ENCODE measurements at places on chromosomes 2 and 18.

GRCh38 chr2:47295131-47295980 is 107.6 kb upstream of the MSH2 start:
- DNase-seq, result no peak

DNA sequence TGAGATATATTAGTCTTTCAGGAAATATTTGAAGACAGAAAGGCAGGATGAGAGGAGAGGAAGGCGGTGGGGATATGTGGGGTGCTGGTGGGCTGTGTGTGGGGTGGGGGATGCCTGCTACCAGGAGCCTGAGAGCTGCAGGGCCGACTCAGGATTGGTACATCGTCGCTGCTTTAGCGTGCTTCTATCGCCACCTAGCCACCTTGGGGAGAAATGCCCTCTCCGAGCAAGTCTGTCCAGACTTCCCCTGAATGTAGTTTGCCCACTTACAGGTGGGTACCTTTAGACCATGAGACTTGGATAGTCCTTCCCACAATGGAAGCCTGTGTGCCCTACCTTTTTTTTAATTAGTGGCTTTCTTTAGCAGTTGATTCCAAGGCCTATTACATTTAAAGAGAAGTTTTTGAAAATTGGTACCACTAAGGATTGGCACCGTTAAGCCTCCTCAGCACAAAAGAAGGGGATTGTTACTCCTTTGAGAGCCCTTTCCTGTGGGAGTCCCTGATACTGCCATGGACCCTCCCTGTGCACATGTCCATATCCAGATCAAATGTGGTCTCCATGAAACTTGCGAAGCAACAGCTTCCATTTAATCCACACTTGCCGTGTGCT is 114.1 kb upstream of the NDUFV2 start:
- DNase-seq, result peak; percentile 59

DNA sequence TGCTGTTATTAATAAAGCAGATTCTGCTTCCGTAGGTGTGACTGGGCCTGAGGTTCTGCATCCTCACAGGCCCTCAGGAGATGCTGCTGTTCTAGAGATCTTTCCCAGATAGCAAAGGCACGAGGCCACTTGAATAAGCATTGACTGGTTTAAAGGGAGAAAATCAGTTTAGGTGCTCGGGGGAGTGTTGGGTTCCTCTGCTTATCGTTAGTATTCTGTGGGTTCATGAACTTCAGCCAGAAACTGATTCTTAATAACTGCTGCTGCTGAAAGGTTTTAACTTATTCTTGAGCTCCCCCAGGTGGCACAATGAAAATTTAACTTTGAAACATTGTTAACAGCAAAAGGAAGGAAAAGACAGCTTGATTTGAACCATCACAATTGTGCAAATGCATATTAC is 56.9 kb downstream of the ITGA6 start:
- peak; percentile 34 for DNase-seq

- no peak for DNase-seq
These were observed 40.4 kb upstream of the SMAD2 start for GRCh38 chr18:47970664-47971531.

- no peak for DNase-seq
These were observed 1030.2 kb downstream of the TMEM182 start for GRCh38 chr2:103792042-103792441.

- no peak for DNase-seq
These were observed 62.1 kb downstream of the PRKCE start for GRCh38 chr2:45713591-45713990.

- peak; percentile 74 for DNase-seq
These were observed 6.5 kb upstream of the CYBRD1 start for GRCh38 chr2:171515672-171516298.

DNA sequence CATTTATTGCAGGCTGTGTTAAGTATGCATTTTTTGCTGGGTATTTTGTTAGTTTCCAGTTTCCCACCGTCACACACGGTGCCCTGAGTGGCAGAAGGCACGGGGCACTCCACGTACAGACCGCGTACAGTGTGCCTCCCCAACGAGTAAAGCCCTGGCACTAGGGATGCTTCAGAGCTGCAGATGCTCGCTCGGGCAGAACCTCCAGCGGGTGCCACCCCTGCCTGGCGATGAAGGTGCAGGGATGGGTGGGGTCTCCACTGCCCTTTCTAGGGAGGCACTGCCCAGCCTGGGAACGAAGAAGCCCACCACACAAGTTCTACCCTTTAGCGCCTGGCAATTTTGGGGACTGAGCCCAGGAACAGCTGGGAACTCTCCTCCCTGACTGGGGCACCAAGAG is 4.1 kb downstream of the GREB1 start:
- DNase-seq, result no peak

GRCh38 chr2:138298120-138298814 is 203.3 kb upstream of the SPOPL start:
- DNase-seq, result no peak

- DNase-seq, result peak; percentile 10
These were observed 640 bp downstream of the SLC39A6 start for GRCh38 chr18:36128530-36128870.

DNA sequence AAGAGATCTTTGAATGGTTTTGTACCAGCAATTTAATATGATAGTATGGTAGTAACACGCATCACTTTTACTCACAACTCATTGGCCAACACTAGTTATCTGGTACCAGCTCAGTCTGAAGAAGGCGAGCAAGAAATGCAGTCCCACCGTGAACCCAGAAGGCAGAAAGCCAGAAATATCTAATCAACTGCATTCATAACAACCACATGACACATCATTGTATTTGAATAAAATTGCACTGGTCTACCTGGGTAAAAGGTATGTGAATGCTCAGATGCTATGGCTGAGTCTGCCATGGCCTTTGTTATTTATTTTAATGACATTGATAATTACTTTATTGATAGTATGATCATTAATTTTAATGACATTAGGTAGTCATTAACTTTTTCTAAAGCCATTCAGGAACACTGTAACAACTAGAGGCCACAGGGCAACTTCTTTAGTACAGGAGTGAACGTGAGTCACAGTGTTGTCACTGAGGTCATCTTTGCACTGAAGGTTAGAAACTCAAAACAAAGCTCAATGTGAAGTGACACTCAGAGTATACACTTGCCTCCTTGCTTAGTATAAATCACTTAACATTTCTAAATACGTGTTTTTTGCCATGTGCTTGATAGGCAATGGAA is 475.6 kb upstream of the TNP1 start:
- DNase-seq, result peak; percentile 20

- DNase-seq, result no peak
These were observed 97.3 kb upstream of the GCFC2 start for GRCh38 chr2:75807992-75808391.

DNA sequence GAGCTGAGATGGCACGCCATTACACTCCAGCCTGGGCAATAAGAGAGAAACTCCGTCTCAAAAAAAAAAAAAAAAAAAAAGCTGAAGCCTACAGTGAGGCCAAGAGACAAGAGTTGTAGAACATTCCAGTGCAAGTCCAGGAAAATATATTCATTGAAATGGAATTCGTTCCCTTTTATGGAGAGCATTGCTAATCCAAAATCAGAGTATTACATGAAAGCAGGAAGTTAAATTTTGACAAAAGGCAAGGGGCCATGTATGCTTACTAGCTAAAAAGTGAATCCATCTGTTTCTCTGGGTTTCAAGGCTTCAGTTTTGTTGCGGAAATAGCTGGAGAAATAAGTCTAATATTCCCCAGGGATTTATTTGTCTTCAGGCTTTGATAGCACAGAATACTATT is 471.7 kb downstream of the THSD7B start:
- no peak for DNase-seq

GRCh38 chr2:181962142-181962541 is 23.5 kb upstream of the PPP1R1C start:
- DNase-seq, result no peak

- no peak for DNase-seq
These were observed 99.0 kb downstream of the EPB41L3 start for GRCh38 chr18:5444847-5445246.

GRCh38 chr2:109481196-109481555 is 132.6 kb downstream of the SEPTIN10 start:
- DNase-seq, result no peak

- no peak for DNase-seq
These were observed 21.1 kb downstream of the PROC start for GRCh38 chr2:127439343-127439742.

DNA sequence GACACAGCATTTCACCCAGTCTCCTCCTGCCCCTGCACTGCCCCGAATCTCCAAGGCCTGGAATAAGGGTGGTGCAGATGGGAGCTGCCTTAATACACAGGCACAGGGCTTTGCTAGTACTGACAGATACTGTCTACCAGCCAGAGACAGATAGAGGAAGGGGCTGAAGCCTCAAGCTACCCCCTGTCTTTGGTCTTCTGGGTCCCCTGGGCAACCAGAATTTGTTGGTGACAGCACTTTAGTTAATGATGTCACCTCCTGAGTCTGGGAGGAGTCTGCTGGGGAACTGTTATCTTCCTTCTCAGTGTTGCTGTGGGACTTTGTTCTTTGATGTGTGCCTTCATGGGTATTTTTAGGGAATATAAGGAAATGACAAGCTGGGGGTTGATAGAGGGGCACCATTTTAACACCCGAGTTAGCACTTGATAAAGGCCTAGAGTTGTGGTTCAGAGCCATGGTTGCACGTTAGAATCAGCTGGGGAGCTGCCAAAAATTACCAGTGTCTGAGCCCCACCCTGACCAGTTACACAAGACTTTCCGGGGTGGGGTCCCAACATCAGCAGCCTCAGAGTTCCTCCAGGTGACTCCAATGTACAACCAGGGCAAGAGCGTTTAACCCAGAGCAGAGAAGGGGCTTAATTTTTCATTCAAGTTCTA is 136.8 kb downstream of the SMAD7 start:
- DNase-seq, result no peak

- no peak for DNase-seq
These were observed 139.5 kb downstream of the LRRC30 start for GRCh38 chr18:7370375-7370774.

- DNase-seq, result no peak
These were observed 101.4 kb downstream of the COLEC12 start for GRCh38 chr18:398935-399630.

DNA sequence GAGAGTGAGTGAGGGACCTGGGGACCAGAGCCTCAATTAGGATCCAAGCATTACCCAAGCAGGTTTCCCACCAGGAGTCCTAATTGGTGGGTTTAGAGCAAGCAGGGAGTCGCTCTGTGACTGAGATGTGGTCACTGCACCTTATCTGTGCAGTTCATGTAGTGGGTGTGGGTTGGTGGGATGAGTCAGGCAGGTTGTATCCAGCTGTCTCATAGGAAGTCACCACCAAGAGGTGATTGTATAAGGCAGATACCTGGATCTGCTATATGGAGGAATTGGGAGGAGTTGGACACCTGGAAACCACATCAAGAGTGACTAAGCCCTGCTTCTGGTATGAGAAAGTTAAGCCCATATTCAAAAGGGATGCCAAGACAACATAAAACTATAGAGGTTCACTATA is 106.8 kb downstream of the ARHGAP28 start:
- no peak for DNase-seq

GRCh38 chr2:42622943-42623676 is 54.7 kb downstream of the MTA3 start:
- DNase-seq, result no peak

DNA sequence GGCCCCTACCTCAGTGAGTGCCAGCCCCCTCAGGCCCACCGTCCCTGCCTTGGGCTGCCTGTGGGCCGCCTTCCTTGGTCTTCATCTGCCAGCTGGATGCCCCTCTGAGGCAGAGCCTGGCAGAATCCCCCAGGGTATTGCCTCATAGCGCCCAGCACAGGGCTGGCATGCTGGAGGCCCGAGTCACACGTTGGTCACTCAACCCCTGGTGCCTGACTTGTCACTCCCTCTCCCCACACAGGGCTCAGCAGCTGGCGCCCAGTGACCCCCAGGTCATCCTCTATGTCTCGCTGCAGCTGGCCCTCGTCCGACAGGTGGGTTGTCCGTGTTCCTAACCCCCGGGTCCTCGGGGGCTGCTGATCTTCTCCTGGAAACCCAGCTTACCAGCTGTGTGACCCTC is 108.4 kb upstream of the MCFD2 start:
- DNase-seq, result no peak

DNA sequence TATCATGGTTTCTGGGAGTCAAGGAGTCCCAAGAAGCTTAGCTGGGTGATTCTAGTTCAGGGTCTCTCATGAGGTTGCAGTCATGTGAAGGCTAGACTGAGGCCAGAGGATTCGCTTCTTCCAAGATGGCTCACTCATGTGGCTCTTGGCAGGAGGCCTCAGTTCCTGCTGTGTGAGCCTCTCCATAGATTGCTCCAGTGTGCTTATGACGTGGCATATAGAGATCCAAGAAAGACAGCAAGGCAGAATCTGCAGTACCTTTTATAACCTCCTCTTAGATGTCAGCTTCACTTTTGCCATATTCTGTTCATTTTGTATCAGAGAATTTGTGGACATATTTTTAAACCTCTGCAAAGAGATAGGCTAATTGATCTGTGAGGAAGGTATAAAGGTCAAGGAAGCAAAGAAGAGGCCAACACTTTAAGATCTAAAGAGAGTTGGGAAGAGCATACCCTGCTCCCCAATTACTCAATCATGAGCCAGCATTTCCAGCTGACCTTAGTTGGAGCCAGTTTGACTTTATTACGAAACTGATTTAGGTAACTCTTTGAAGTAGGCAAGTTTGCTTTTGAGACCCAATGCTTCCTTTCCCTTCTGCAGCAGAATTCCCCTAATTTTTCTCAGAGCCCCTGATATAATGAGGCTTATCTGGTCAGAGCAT is 134.7 kb downstream of the EML6 start:
- peak; percentile 73 for DNase-seq

DNA sequence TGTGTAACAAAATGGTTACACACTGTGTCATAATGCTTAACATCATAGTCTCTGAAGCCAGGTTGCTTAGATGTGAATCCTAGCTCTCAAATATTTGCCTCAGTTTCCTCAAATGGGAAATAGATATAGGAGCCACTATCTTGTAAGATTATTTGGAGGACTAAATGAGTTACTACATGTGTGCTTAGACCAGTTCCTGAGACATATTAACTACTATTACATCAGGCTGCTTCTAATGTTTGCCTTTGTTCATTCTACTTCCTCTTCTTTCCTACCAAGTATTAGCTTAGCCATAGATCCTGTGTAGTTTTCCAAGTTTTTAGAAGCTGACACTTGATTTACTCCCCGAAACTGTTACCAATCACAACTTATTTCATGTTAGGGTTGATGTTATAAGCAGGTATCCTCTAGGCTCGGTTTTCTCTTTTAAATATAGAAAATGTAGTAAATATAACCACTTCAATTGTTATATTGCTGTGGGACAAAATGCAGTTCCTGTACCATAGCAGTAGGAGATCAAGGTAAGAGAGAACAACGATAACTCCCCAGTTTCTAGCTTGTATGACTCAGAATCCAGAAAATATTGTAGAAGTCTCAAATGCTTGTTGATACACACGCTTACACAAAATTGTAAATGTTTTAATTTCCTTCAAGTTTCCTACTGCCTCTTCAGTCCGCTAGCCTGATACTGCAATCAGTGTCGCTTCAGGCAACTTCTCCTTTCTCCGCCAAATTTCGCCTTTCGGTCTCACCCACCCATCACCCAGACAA is 751 bp upstream of the DNAJC10 start:
- peak; percentile 16 for DNase-seq

- DNase-seq, result no peak
These were observed 197.0 kb upstream of the MEIS1 start for GRCh38 chr2:66237803-66238379.

Measured in HCEC 1CT (cell line).